ENCODE measurements at places on chromosomes 13 and 19.
A peak's percentile ranks its signal among the peaks of the same experiment; 100 is the strongest.

GRCh38 chr19:47058621-47059022, 10.2 kb upstream of the TMEM160 start:
- DNase-seq, result no peak

GRCh38 chr19:17762505-17763229, 11.4 kb downstream of the FCHO1 start:
- no peak for DNase-seq

- DNase-seq, result no peak
These were observed 119.5 kb downstream of the EFNB2 start for GRCh38 chr13:106415971-106416370.

DNA sequence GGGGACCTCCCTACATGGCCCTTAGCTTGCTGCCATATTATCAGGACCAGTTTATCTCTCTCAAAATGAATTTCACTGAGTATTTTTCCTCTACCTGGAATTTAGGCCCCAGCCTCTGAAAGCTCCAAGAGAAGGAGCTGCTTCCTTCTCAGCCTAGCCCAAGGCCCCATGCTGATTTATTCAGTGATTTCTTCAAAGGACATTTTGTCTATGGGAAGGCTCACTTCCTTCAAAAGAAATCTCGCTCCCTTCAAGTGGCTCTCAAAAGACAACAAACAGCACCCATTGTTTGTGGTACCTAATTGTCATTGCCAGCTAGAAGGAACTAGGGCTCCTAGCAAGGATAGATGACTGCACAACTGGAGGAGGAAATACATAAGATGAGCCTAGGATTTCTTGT, 172.4 kb downstream of the SLC7A1 start:
- DNase-seq, result no peak

- peak; percentile 88 for DNase-seq
These were observed 471 bp upstream of the INSR start for GRCh38 chr19:7294558-7295212.

- DNase-seq, result no peak
These were observed 19.1 kb downstream of the SMARCA4 start for GRCh38 chr19:10979951-10980381.

GRCh38 chr13:114260814-114261213, 20.6 kb upstream of the UPF3A start:
- no peak for DNase-seq

DNA sequence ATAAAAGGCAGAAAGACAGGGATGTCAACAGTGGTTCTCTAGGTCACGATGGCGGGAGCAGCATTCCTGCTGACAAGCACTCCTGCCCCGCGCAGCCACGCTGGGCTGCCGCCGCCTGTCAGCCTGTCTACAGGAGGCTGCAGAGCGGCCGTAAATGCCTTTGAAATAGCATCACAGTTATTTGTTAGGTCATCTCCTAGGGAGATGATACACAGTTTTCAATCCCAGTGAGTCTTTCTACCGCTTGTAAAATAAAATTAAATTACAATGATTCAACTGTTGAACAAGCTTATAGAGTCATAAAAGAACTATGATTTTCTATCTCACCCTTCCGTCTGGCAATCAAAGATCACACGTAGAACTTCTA, 7.3 kb upstream of the SLC7A9 start:
- no peak for DNase-seq

GRCh38 chr13:112926003-112926402, 43.0 kb upstream of the MCF2L start:
- DNase-seq, result no peak

Measured in vagina (tissue), 2 donors.